ENCODE measurements at places on chromosomes 2 and 18.

DNA sequence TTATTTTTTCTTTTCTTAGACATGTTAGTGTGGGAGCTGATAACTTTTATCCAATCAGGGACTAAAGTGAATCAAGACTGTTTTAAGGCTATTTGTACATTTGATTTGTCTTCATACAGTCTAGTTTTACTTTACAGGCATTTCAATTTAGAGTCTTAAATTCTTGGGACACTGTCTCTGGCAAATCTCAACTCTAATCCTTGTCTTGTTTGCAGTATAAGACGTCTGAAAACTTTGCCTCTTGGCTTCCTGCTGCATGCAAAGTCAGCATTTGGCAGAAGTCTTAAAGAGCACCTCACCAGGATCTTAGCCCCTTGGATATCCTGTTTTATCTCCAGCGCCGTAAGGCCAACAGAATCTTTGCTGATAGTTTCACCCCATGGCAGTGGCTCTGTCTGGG, 30.3 kb downstream of the SPOPL start:
- DNase-seq, result no peak

GRCh38 chr2:45067859-45068570, 58.8 kb upstream of the SIX2 start:
- no peak for DNase-seq

- DNase-seq, result no peak
Measured at GRCh38 chr18:50721006-50721405, 98.8 kb downstream of the MRO start.

DNA sequence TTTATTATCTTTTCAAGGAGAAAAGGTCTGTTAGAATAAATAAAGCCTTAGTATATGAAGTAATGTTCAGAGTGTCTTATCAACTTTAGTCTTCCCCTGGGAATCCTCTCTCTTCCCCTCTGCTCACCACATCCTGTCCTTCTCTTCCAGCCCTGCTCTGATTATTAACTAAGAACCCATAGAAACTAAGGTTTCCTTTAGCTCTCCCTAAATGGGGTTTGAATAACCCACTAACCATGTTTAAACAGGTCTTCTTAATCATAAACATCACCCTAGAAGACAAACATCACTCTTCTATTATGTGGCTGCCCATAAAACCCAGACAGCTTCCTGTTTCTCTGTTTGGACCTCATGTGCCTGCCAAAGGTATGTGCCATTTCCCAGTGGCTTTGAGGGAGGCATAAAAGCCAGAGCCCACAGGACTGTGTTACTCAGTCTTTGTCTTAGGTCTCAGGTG, 50.1 kb downstream of the SLC14A1 start:
- DNase-seq, result no peak

DNA sequence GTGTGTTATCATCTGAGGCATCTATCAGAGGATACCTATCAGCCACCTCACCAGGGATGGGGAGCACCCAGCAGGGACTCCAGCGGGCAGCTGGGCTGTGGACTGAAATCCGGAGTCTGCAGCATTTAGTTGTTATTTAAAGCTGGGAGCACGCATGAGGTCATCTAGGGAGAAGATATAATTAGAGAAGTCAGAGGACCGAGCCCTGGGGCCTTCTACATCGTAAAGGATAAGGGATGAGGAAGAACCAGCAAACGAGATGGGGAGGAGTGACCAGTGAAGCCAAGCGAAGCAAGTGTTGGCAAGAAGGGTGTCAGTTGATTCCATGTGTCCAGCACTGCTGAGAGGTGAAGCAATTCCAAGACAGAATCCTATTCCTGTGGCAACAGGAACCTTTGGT, 70.3 kb downstream of the STEAP3 start:
- no peak for DNase-seq

GRCh38 chr18:24656551-24657443, 196.4 kb downstream of the HRH4 start:
- no peak for DNase-seq

DNA sequence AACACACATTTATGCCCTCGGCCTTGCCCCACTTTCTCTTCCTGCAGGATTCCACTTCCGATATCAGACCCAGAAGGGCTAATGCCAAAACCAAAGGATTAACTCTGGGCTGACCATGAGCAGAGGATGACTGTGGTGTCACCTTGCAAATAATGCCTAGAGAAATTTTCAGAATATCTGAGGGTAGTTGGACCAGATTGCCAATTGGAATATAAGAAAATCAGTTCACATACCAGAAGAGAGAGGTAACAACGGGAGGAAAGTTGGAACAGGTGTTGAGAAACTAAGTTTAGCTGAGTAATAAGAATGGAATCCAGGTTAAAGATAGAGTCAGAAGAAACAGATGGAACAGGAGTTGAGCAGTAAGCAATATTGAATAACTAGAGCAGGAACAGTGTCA, 232.7 kb upstream of the UBE2E3 start:
- no peak for DNase-seq

DNA sequence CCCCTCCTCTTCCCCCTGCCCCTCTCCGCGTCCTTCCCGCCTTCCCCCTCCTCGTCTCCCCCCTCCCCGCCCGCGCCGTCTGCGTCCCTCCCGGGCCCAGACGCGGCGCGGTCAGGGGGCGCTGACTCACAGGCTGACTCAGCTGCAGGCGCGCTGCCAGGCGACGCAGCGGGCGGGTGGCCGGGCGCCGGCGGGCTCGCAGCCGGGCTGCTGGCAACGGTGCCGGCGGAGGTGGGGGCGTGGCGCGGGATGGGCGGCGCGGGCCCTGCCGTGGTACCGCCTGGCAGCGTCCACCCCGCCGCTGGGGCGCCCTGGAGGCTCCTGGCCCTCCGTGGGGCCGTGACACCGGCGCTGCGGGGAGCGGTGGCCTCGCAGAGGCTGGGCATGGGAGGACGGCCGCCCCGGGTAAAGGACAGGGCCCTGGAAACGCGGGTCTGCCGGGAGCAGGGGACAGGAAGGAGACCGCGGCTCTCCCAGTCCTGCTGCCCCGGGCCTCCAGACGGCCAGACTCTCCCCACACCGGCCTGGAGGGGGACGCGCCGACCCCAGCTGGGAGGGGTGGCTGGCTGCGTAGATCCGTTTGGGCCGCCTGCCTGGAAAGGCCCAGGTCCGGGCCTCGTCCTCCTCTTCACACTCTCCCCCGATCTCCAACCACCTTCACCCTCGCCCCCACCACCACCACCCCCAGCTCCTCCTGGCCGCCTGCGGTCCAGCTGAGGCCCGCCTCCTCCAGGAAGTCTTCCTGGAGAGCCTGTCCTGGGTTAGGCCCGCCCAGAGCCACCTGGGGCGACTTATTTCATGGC, 10.0 kb upstream of the PROC start:
- DNase-seq, result no peak

DNA sequence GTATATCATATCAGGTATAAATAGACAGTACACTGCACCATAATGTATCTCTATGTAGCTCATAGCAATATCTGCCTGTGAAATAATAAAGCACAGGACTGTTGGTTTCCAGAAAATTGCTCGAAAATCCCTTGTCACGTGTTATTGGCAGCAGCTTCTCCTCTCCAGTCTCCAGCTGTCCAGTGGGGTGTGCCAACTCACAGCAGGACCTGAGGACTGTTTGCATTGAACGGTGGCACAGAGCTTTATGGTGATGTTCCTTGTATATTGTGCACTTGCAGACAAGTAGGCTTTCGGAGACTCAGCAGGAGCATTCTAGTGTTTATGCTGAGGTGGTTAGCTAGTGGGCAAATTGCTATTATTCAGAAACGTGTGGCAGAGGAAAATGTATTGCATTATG, 182.2 kb upstream of the ATP5MC3 start:
- no peak for DNase-seq

DNA sequence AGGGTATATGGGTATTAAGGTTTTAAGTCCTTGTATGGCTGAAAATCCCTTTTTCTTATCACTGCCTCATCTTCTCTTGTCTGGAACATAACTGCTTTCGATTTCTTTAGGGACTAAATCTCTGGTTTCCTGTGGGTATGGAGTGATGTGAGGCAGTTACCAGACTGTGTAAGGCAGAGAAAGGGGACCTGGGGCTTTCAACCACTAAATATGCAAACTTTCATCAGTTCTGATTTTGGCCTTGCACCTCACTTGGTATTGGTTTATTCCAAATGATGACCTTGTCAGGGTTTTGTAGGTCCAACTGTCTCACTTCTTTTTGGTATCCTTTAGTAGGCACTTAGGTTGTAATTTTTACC, 9.3 kb downstream of the MAP4K4 start:
- DNase-seq, result no peak

GRCh38 chr2:134140251-134140661, 113.6 kb upstream of the MGAT5 start:
- no peak for DNase-seq

DNA sequence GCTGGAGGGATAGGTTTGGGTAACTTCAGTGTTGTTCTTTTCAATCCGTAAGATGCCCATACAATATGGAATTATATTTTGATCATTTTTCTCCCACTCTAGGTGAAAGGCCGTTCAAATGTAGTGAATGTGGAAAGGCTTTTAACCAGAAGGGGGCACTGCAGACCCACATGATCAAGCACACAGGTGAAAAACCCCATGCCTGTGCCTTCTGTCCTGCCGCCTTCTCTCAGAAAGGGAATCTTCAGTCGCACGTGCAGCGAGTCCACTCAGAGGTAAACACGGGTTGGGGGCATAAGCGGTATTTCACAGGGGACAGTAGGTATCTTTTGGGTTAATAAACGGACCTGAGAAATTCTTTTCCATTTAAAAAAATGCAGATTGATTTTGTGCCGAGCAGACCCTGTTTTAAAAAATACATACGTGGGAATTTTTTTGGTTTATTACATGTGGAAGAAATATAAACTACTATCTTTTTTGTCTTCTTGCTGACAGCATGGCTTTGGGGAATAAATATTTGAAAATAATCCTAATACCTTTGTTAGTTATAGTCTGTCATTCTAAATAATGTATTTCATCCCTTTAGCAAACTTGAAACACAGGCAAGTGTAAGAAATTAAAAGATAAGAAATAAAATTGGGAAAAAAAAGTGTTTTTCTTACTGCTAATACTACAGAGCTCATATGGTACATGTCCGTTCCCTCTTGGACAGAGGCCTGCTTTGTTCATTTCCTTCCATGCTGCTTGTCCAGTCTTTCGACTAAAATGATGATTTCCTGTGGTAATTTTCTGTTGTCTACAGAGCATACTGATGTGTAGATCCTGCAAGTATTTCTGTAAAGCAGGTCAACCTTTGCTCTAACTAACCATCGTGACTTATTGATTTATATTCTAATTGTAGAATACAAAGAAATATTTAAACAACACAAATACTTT, 53.3 kb downstream of the ZNF236 start:
- DNase-seq, result no peak

- no peak for DNase-seq
Measured at GRCh38 chr2:144583741-144584453, 64.0 kb upstream of the ZEB2 start.

DNA sequence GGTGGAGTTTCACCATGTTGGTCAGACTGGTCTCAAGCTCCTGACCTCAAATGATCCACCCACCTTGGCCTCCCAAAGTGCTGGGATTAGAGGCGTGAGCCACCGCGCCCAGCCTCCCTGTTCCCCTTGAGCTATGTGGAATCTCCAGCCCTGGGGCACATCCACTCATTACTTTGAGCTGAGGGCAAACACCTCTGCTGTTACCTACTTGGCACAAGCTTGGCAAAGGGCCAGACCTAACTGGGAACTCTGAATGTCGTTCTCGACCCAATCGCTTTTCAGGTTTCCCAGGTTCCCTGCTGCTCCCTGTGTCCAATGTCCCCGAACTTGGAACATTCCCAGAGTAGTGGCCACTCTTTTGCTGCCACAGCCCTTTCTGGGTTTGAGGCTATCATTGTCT, 40.6 kb downstream of the CHST10 start:
- no peak for DNase-seq

- DNase-seq, result no peak
Measured at GRCh38 chr18:23281626-23282436, 146.5 kb downstream of the CABLES1 start.

- no peak for DNase-seq
Measured at GRCh38 chr2:107806901-107807300, 19.8 kb upstream of the RGPD4 start.

GRCh38 chr2:11483806-11484617, 18.1 kb upstream of the E2F6 start:
- DNase-seq, result no peak

Data from GM12864 (cell line).